ENCODE measurements at places on chromosomes 11 and 22.
A peak's percentile ranks its signal among the peaks of the same experiment; 100 is the strongest.

DNA sequence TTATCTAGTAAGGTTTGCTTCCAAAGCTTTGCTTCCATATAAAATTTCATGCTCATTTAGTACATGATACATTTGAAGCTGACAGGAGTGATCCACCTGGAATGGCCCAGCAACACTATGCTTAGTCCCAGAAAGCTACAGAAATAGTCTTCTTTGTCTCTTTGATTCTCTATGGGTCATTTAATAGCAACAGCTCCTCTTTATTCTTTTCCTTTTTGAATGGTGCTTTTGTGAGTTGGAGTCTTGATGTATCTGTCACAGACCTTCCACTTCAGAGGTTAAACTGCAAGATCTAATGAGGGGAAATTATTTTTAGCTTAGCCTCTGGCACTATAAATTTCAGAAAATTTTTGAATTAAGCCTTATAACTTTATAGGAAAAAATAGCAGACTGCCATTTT lies 509.5 kb downstream of the KCNA4 start:
- no peak for DNase-seq

GRCh38 chr11:5117588-5117987 lies 20.6 kb downstream of the OR52A5 start:
- DNase-seq = no peak

- no peak for DNase-seq
Measured at GRCh38 chr11:40337118-40337517, 1122.3 kb downstream of the LRRC4C start.

DNA sequence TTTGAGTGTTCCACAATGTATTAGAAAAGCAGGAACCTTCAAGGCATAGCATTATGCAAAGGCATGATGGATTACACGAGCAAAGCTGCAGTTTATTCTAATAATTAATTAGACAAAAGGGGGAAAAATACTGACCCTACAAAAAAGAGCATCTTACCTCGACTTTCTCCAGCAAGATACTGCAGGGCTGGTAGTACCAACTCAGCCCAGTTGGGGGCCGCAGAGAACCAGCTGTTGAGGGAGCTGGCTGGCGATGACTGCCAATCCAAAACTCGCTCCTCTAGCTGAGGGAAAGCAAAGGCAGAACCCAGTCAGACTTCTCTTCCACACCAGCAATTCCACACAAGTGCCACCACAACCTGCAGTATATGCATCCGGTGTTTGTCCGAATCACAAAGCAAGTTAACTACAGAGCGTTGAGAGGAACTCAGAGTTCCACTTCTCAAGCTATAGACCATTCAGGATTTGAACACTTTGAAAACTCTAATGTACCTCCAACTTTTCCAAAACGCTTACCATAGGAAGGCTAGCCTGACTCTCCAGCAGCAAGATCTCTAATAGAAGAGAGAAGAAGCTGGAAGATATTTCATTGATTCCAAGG lies 13.7 kb downstream of the NFRKB start:
- DNase-seq = peak; percentile 70

GRCh38 chr22:38110863-38111852 lies 674 bp upstream of the BAIAP2L2 start:
- DNase-seq = no peak

GRCh38 chr22:40265783-40266182 lies 80.5 kb upstream of the ADSL start:
- DNase-seq = no peak

DNA sequence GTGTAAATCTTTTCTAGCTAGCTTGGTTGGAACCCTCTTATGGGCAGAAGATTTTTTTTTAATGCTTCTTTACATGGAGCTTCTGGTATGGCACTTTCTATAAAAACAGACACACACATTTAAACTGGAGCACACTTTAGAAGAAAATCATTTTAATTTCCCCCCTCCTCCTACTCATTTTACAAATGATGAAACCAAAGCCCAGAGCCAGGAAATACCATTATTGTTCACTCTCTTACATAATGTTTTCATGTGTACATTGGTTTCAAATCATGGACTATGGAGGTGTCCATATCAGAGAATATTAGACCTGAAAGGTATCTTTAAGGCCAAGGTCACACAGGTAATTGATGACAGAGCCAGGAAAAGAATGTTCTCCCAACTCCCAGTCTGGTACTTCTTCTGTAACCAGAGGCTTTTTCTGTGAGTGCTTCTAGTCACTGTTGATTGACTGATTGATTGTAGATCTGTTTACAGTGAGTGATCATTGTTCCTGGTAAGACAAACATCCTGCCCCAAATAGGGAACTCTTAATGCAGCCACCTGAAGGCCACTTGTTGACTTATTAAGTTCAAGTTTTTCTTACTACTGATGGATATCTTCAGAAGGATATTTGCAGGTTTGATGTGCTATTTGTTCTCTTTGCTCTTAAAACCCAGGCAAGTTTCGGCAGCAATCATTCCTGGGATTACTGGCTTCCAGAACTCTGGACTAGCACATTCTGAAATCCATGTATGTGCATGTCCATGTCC lies 26.8 kb upstream of the ME3 start:
- DNase-seq = no peak

DNA sequence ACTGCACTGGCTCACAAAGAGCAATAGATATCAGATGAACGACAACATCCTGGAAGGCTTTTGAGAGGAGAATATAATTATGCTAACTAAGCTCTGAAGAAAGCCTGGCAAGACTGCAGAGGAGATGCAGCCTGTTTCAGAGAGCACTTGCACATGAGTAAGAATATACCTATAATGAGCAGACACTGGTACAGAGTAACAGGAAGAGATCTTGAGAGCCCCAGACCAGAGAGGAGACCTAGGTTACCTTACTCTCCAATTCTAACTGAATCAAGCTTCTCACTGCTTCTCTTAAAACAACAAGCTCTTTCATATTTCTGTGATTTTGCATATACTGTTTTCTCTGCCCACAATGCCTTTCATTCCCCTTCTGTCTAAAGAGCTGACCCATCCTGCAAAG lies 66.5 kb downstream of the FAM168A start:
- DNase-seq = no peak

GRCh38 chr11:64878494-64879243 lies at the start of gene EHD1:
TSS of gene EHD1 (minus strand) at chr11:64878621. CDS start at chr11:64878464, 157 bp downstream.
- peak; percentile 100 for DNase-seq

DNA sequence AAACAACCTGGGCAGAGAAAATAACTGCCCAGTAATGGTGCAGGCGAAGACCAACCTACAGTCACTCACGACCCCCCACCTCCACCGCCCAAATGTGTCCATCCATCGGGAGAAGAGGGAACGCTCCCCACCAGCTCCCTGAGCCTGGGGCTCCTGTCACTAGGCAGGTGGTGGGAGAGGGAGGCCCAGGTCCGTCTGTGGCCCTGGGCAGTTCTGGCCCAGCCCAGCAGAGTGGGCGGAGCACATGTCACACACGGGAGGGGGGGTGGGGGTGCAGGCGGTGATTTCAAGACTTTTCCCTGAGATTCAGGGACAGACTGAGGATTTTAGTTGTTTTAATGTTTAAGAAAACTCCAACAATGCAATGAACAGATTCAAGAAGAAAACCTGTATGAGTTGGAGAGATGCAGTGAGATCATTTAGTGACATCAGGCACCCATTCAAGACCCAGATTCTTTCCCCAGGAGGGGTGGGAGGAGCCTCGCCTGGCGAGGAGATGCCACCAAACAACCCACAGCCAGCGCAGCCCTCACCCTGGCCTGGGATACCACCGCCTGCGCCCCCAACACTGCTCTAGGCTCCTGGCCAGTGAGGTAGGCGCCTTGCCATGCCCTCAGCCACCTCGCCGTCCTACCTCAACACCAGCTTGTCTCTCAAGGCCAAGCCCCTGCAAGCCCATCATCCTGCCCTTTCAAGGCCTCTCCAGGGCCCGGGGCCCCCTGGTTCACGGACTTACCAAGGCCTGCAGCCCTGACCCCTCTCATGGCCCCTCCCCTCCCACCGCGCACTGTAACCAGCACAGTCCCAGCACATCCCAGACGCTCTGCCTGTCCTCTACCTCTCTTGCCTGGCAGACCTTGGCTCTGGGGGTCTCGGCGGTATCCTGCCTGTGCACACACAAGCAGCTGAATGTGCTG lies 36.8 kb downstream of the TBX1 start:
- no peak for DNase-seq

- peak; percentile 63 for DNase-seq
Measured at GRCh38 chr11:119085437-119085847, 761 bp downstream of the HMBS start.

- peak; percentile 5 for DNase-seq
Measured at GRCh38 chr11:13073119-13073981, 64.2 kb downstream of the RASSF10 start.

DNA sequence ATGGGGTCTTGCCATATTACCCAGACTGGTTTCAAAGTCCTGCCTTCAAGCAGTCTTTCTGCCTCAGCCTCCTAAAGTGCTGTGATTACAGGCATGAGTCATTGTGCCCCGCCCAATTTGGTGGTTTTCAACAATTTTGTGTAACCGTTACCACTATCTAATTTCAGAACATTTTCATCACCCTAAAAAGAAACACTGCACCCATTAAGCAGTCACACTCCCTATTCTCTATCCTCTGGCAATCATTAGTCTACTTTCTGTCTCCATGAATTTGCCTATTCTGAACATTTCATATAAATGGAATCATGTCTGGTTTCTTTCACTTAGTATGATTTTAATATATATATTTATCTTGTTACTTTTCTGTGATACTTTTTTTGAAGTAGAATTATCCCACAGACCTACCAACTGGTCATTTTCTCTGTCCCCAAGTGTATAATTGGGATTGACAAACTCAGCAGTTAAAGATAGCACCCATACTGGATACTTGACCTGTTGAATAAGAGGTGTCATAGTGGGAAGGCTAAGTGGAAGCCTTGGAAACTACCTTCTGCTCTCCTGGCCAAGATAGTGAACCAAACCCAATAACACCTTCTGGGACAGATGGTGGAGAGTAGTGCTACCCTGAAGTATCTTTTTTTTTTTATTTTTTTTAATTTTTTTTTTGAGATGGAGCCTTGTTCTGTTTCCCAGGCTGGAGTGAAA lies 64.8 kb downstream of the STIM1 start:
- DNase-seq = peak; percentile 88

- DNase-seq = no peak
Measured at GRCh38 chr22:29801796-29802195, 34.6 kb downstream of the UQCR10 start.

GRCh38 chr11:83424376-83425136 lies 138.4 kb upstream of the CCDC90B start:
- DNase-seq = no peak

DNA sequence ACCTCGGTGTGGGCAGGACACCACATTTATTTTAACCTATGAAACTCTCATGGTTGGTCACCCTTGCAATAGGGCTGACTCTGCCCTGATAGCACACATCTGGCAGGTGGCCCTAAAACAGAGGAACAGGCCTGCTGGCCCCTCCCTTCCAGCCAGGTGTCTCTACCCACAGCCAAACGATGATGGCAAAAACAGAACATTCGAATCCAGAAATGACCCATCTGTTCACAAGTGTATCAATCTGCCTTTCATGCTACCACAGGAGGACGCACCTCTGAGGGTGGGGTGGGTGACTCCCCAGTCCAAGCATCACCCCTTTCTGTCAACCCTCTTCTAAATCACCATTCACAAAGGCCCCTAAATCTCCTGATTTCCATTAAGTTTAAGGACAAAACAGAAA lies 118.1 kb downstream of the ETS1 start:
- DNase-seq = peak; percentile 61

DNA sequence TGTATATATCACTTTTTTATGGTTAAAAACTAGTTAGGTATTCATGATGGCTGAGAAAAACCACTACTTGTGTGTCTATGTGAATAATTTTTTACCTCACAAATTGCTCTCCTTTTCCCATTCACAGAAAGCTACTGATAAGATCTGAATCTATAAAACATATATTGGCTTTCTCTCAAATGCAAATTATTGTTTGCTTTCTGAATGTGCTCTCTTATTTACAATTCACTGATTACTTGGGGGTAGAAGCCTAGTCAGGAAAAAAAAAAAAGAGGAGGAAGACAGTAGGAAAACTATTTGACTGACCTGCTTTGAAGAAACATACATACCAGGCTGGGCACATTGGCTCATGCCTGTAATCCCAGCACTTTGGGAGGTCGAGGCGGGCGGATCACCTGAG lies 20.5 kb downstream of the PGM2L1 start:
- no peak for DNase-seq

GRCh38 chr22:32761251-32761903 lies 40.1 kb upstream of the TIMP3 start:
- DNase-seq = no peak

DNA sequence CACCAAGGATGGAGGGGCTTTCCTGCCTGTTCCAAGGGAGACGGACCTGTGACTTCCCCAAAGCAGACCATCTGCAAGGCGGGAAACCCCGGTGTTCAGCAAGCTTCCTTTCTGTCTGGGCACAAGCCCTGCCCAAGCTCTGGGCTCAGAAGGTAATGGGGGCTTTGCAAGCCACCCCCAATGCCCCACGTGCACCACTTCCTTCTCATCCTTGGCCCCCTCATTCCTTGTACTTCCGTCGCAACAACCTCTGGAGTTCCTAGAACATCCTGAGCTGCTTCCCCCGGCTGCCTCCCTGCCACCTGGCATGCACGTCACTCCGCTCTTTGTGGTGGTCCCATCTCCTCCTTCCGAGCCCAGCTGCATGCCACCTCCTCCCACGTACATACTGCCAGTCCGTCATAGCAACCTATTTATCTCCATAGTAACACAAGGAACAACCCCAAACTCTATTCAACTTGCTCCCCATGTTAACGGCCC lies 3.9 kb downstream of the MYEOV start:
- peak; percentile 51 for DNase-seq

DNA sequence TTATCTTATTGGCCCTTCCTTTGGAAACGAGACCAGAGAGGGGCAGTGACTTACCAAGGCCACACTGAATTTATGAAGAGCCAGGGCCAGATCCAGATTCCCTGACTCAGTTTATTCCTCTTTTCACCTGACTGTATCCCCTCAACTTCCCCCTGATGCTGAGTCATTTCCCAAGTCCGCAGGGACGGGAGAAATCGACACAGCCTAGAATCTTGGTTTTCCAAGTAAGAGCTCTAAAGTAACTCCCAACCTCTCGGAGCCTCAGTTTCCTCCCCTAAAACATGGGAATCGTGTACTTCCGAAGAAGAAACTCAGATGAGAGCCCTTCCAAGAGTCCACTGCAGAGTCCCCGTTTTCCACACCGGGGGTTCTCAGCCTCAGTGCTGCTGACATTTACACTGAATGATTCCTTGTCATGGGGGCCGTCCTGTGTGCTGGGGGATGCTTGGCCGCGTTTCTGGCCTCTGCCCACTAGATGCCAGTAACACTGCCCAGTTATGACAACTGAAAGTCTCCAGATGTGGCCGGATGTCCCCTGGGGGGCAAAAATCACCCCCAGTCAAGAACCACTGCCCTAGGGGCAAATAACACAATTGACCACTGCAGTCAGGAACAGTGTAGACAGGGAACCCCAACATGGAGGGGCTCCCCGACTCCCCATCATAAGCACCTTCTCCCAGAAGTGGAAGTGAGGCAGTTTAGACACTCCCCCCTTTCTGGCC lies 11.2 kb downstream of the MPST start:
- DNase-seq = no peak
